ENCODE measurements at places on chromosomes 12 and 14. TPM values are rescaled to one million over a fixed set of nuclear protein-coding genes. Genes with fewer than 3 reads are reported as not detected.

PROX2 gene
- not detected for total RNA-seq

DNA sequence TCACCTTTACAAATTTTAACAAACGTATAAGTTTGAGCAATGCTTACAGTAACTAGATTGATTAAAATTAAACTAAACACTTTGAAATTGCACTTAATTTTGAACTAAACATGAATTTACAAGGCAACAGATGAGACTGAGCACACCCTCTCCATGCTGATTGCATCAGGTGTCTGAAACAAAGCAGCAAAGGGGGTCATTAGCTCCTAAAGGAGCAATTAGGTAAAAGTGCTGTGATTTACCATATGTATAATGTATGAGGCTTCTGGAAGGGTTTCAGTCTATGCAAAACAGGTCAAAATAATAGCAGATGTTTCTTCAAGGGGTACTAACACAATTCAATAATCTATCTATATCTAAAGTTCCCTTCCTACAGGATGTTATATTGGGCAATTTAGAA, 98.8 kb upstream of the LMNTD1 start:
- DNase-seq = no peak

- no peak for DNase-seq
These were observed 222.6 kb downstream of the ACSS3 start for GRCh38 chr12:81300454-81300853.

DNA sequence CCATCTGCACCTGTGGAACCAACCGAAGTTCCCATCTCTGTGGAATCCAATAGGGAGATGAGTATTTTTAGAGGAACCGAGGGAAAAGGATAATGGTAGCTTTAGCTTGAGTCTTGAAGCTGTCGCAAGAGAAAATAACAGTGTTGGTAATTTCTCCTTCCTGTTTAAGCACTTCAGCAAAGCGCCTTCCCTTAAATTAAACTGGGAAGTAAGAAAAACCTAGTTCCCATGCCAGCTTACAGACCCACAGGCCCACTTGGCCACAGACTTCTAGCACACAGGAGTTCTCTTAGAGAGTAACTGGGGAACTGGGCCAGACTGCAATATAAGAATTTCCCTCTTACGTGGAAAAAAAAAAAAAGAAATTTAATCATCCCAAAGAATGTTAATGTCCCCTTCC, 223.8 kb downstream of the EFCAB11 start:
- DNase-seq = no peak

GRCh38 chr12:124412646-124413015, 117.7 kb downstream of the RFLNA start:
- no peak for DNase-seq

UNG gene
- 17.9 TPM for total RNA-seq

- DNase-seq = no peak
These were observed 84.7 kb downstream of the GALNT4 start for GRCh38 chr12:89439941-89440340.

LHX5 gene
- not detected for total RNA-seq

- no peak for DNase-seq
These were observed 272.8 kb upstream of the GARIN2 start for GRCh38 chr14:66916421-66916820.

- no peak for DNase-seq
These were observed 98.6 kb downstream of the SCARB1 start for GRCh38 chr12:124764870-124765580.

FIGNL2 gene
- total RNA-seq = 0.16 TPM

MNAT1 gene
- 28.1 TPM for total RNA-seq

DNA sequence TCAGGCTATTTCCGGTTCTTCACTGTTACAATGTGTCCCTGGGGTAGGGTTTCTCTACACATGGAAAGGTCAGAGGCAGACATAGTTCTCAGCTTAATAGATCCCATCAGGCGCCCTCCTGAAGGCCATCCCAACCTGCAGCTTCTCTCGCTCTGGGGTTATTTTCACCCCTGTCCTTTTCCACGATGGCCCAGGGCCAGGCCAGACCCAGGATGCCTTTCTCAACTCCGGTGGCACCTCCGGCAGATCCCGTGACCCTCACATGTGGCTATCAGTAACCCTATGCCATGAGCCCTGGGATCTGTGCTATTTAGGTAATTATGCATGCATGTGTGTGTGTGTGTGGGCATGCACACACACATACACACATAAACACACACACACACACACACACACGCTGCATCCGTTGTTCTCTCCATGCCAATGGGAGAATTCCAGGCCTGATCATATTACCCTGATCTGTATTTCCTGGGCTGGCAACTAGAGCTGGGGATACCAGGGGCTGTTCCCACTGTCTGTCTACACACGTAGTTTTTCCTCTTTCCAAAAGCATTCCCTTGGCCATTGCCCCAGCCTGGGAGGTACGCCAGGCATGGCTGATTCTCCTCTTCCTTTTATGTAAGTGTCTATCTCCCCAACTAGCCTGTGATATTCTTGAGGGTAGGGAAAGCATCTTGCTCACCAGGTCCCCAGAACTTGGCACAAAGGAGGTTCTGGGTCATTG, 51.2 kb upstream of the NOS1 start:
- DNase-seq = no peak

GRCh38 chr12:103745962-103746361, 95.1 kb downstream of the NT5DC3 start:
- DNase-seq = no peak

DNA sequence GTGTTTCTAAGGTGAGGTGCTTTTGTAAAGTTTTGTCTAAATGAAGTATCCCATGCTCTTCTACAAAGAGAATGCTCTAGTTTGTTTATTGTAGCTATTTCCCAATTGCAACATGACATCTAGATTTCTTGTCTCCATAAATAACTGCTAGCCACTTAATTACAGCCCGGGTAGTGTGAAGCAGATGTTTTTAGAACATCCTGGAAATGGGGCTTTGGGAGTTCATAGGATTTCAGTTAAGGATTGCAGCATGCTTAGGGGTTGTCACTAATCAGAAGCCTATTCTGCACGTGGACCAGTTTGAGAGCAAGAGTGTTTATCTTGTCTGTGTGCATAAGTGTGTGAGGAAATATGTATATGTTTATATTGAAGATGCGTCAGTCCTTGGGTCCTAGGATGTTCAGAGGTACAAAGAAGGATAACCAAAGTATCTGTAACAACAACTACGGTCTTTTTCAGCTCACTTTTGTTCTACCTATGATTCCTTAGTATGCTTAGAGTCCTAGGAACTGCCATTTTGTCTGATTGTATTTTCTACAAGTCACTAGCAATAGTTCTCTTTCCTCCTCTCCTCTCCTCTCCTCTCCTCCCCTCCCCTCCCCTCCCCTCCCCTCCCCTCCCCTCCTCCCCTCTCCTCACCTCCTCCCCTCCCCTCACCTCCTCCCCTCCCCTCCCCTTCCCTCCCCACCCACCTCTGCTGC, 135.3 kb downstream of the ACSS3 start:
- no peak for DNase-seq

DNA sequence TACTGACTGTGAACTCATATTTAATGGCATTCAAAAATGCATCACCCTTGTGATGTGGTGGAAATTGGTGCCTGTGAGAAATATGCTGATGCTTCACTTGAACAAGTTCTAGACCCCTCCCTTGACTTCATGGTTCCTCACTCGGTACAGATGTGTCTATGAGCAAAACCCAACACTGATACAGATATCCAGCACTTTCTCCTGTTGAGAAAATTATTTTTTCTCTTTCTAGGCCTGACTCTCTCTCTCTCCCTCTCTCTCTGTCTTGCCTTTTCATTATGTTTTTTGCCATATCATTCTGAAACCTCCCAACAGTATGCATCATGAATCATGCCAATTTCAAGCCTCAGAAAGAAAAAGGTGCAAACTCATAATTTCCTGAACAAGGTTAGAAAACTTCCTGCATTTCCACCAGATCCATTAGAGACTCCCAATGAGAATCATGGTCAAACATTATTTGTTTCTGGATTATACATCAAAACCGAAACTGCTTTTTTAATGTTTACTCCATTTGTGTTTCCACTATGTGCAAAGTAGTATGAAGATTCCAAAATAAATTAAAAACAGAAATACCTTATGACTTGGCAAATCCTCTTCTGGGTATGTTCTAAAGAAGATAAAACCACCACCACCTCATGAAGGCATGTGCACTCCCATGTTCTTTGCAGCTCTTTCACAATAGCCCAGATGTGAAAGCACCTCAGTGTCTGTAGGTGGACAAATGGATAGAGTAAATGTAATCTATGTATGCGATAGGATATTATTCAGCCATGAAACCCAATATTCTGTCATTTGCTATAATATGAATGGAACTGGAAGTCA, 543.6 kb downstream of the TMEM121 start:
- DNase-seq = no peak

ESRRB gene
- total RNA-seq = not detected

- DNase-seq = no peak
These were observed 140.0 kb downstream of the DPF3 start for GRCh38 chr14:72753879-72754400.

EMC9 gene
- 16.7 TPM for total RNA-seq

DNA sequence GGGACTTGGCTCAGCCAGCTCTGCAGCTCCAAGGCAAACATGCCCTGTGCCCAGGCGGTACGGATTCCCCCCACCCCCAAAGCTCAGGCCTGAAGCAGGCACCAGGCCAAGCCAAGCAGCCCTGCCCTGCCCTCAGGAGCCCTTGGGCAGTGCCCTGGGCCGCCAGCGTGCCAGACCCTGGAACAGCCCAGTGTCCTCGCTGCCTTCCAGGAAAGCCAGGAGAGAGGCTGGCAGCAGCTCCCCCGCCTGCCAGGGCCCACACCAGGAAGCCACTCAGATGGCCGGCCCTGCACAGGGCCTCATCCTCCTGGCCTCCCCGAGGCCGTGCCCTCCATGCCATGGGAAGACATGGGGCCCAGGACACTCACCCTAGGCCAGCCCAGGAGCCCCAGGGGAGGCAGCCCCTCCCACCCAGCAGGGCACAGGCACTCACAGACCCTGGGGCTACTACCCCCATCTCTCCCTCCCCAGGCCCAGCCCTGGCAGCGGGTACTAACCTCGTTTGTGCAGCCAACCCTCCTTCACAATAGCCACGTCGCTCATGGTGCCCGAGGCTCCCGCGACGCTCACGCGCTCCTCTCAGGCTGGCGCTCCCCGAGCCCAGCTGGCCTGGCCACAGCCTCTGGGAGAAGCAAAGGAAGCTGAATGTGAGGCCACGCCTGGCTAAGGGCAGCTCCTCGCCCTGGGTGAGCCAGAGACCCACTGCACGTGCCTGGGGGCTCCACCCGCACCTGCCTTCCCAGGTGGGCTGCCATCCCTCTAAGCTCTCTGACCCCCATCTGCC, 3.3 kb downstream of the AKT1 start:
- DNase-seq = no peak

DNA sequence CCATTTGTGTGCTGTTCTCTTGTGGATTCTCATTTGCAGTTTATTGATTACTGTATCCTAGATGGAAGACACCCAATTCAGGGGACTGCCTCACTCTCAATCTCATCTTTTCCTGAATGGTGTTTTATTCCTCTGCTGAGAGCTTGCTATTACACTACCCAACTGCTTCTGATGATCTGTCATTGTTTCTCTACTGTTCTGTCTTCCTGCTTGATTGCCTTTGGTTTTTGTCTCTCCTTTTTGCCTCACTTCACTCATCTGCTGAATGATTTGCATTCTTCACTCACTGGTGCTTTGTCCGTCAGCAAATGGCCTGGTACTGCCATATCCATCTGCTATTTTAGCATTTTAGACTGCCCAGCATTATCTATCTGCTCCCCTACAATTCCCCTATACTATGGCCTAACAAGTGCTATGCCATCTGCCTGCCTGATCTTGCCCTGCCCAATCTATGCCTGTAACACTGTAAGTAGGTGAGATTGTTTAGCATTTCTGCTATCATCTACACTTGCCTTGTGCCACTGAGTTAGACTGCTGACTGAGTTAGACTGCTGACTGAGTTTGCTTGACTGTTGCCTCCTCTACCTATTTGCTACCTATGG, 335.1 kb downstream of the GPHN start:
- DNase-seq = no peak

- DNase-seq = peak; percentile 85
These were observed 9.4 kb downstream of the ANKRD9 start for GRCh38 chr14:102500158-102500662.

DNA sequence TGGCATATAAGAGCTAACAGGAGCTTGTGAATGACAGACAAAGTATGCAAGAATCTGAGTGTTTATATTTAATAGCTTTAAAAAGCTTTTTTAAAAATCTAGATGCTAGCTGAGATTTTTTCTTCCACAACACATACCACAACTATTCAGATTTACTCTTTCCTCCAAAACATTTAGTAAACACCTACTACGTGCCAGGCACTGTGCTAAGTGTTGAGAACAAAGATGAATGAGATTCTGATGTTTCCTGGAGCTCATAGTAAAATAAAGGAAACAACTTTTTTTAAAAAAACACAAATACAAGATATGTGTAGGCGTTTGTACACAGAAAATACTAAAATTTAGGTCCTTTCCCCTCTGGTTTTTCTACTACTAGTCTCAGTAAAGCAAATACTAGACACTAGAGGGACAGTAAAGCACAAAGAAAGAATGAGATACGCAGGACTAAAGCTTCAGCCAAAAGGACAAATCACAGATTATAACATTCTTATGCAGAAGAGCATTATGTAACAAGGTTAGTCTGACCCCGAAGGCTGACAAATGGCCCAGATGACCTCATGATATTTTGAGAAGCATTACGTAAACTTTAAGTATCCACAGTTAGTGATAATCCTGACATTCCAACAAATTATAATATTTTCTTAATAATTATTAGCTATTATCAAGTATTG, 78.6 kb upstream of the PAWR start:
- no peak for DNase-seq

FMNL3 gene
- 7.9 TPM for total RNA-seq

KRT78 gene
- 77.2 TPM for total RNA-seq

GRCh38 chr14:104969741-104970230, 8.4 kb downstream of the AHNAK2 start:
- DNase-seq = peak; percentile 72

- no peak for DNase-seq
These were observed 12.4 kb upstream of the TMEM106C start for GRCh38 chr12:47950856-47951468.

GRCh38 chr12:96112733-96113132, 77.3 kb upstream of the LTA4H start:
- DNase-seq = no peak

Data from suprapubic skin (tissue), 4 donors.